ENCODE measurements at places on chromosomes 6 and 20. TPM values are rescaled to one million over a fixed set of nuclear protein-coding genes. Genes with fewer than 3 reads are reported as not detected.

DNA sequence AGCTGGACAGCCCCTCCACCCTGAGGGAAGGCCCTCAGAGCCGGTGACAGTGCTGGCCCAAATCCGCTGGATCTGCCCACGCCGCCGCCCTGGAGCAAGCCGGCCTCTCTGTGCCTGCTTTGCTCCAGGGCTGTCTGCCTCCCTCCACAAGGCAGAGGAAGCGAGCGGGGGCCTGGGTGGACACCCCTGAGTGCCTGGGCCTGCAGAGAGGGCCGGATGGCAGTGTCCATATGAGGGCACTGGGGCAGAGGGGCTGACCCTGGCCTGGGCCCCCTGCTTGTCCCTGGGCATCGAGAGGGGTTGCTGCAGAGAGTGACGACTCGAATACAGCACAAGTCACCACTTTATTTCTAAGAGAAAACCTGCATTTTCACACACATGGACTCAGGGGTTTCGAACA lies 348.6 kb downstream of the ZFAND3 start:
- H3K4me1 ChIP-seq, result peaks cover 4% of the 10 kb centered on the region
- no peaks in the 10 kb centered on the region for H3K27me3 ChIP-seq
- no peak overlapping the region for H3K4me3 ChIP-seq
- no peaks in the 10 kb centered on the region for H3K36me3 ChIP-seq
- DNase-seq, result no peak
- H3K27ac ChIP-seq, result no peak overlapping the region

- no peak overlapping the region for H3K27ac ChIP-seq
- DNase-seq, result no peak
- peaks cover 5% of the 10 kb centered on the region for H3K4me1 ChIP-seq
- no peaks in the 10 kb centered on the region for H3K27me3 ChIP-seq
Observed at GRCh38 chr6:1759870-1760269, 150.2 kb downstream of the FOXC1 start.

DNA sequence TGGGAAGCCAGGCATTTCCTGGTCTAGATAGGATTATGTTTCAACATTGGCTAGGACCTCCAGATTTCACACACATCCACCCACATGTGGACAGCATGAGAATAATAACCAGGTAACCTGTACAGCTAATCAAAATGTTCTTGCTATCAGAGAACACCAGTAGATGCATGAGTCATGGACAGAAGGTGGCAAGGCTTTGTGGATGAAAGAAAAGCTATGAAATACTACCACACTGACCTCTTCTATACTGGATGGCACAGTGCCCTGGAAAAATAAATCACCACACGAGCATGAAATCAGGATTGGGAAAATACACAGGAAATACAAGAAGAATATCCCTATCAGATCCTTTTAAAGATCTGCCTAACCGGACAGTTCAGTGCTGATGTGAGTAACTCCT lies 113.0 kb downstream of the GMDS start:
- no peaks in the 10 kb centered on the region for H3K36me3 ChIP-seq
- peaks cover 6% of the 10 kb centered on the region for H3K4me1 ChIP-seq
- DNase-seq, result no peak

The SPATS1 gene
- not detected for total RNA-seq

The KCNB1 gene
- 0.31 TPM for total RNA-seq
